ENCODE measurements at places on chromosomes 7 and 10.

GRCh38 chr10:84987039-84987438 lies 658.6 kb downstream of the CCSER2 start:
- no peak for DNase-seq

- DNase-seq = no peak
Measured at GRCh38 chr7:151404216-151405011, 5.4 kb downstream of the WDR86 start.

DNA sequence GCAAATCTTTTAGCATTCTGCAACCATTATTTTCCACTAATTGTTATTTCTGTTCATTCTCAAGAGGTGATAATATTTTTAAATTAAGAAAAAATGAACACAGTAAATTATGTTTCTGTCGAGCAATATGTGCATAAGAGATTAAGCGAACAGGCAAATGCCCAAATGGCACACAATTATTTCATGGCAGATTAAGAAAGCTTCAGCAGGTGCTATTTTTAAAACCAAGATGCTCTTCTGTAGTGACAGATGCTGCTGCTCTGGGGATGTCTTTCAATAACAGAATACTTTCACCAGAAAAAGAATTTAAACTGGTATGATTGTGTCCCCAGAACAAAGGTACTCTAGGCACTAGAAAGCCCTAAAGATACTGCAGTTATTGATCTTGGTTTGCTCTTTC lies 412.7 kb upstream of the SORCS1 start:
- DNase-seq = no peak

DNA sequence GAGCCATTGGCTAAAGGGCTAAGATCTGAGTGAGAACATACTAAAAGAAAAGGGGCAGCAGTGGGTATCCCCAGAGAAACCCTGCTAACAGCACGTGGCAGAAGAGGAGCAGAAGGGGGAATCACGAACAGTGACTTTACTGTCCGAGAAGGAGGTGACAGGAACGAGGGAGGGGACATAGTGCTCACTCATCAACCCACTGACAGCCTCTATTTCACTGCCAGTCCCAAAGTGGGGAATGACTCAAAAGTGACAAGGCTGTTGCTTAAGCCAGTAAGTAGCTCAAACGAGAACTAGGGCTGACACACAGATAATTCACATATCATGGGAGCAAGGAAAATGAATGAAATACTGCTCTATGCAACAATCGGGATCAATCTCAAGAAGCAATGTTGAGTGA lies 92.7 kb downstream of the RSU1 start:
- DNase-seq = no peak

DNA sequence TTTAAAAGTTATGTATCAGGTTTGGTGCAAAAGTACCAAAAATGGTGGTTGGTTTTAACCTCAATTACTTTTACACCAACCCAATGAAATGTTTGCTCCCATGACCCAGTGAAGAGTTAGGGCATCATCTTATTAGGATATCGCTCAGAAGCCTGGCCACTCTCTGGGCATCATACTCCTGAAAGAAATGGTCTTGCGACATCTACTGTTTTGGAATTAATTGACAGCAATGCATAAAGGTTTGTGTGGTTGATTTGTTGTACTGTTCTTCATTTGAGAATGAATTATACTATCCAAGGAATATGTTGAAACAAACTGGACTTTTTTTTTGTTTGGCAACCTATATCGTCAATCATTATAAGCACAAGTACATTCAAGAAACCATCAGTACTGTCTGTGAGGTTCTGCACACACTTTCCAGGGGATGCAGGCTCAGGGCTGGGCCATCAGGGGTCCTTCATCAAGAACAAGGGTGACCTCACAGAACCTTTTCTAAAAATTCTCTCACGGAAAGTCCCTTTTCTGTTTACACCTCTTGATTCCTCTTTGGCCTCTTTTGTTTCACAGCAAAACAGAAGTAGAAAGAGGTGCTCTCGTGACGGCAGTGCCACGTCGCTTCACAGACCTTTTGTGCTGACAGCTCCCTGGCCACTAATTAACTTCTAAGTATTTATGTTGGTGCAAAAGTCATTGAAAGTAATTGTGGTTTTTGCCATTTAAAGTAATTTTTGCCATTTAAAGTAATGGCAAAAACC lies 117.2 kb upstream of the KLF6 start:
- DNase-seq = peak; percentile 57

- DNase-seq = no peak
Measured at GRCh38 chr7:22002726-22003125, 57.0 kb upstream of the CDCA7L start.

- no peak for DNase-seq
Measured at GRCh38 chr7:9962742-9963141, 1010.9 kb upstream of the PHF14 start.

- no peak for DNase-seq
Measured at GRCh38 chr10:30228417-30229036, 120.6 kb downstream of the MTPAP start.

- peak; percentile 23 for DNase-seq
Measured at GRCh38 chr10:117652228-117653169, 110.0 kb downstream of the EMX2 start.

DNA sequence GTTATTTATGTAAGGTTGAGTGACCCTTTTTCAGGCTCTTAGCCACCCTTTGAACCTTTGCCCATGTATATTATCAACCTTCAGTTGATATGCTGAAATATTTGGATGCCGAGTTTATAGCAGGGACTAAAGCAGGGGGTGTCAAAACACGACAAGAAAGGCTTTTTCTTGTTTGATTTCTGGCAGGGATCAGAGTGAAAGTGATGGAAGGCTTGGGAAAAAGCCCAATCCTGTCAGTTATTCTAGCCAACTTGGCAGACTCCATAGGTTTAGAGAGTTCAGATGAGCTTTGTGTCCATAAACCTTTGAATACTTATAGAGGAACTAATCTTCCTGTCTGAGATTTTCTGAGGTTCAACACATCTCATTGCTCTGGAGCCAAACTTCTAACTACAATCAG lies 47.5 kb downstream of the INHBA start:
- no peak for DNase-seq

DNA sequence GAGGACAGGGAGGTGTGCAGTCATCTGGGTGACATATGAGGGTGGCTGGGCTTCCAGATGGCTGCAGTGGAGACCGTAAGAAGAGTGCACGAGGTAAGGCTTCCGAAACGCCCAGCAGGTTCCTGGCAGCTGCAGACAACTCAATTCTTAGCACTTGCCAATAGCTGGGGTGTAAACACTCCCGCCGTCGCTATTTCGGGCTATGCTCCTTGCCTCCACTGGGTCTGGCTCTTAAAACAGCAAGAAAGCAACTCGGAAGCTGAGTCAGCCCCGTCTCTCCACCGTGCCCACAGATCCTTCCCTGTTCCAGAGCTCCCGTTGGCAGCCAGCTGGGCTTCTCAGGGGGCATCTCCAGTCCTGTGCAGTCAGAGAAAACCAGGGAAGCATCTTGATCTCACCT lies 6.1 kb upstream of the PDGFA start:
- no peak for DNase-seq

GRCh38 chr10:76738991-76739390 lies 898.6 kb downstream of the KCNMA1 start:
- no peak for DNase-seq

DNA sequence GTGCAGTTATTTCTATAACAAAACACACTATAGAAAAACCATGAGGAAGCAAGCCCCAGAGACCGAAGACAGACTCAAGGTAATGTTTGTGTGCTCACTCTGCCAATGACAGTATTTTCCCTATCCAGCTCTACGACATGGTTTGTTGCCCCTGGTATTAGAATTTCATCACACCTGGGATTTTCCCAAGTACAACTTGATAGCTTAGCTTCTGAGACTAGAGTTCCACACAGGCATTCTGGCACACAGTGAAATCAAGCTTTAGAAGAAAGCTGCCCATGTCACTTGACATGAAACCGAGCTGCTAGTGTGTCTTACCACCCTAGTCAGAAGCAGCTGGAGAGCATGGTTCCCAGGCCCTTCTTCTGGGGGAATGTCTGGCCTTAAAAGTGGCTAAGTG lies 44.1 kb upstream of the AKR1E2 start:
- DNase-seq = no peak

GRCh38 chr7:110808361-110808760 lies 282.6 kb upstream of the LRRN3 start:
- no peak for DNase-seq

DNA sequence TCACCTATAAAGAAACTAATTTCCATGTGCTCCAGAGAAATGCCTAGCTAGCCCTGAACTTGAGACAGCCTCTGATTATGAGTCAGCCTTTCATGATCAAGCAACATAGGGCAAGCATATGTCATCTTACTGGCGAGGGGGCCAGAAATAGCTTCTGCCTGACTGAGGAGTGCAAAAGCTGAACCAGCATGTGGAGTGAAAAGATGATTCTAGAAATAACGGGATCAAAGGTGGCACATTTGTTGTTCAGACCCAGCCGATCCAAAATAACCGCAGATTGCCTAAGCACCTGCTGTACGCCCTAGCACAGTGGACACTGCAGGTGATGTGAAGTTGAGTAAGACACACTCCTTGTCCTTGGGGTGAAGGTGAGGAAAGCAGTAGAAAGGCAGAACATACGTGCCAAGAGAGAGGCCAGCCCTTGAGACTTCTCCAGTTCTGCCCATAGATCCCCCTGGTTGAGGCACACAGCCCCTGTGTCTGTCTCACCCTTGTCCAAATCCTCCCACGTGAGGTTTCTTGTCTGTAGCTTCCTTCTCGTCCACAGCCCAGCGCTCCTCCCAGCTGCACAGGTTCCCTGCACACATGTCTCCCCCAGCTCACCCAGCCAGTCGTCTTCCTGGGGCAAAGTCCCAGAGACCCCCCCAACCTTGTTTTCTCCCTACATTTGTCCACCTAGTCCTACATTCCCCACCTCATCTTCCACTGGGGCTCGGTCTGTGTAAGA lies 2.8 kb upstream of the BCL7B start:
- DNase-seq = peak; percentile 47

DNA sequence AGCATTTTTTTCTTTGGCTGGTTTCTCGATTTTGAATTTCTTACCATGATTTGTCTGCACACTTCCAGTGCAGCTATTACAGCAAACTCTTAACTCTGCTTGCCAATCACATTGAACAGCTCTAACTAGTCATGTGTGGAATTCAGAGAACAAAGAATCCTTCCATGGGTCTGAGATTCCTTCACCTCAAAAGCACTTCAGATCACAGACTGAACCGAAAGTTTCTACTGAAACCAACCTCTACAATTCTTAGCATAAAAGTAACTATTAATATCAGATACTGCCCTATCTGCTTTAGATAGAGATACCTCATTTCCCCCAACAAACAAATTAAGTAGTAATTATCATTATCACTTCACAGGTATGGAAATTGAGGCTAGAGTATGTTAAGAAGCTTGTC lies 56.5 kb upstream of the SP4 start:
- no peak for DNase-seq

DNA sequence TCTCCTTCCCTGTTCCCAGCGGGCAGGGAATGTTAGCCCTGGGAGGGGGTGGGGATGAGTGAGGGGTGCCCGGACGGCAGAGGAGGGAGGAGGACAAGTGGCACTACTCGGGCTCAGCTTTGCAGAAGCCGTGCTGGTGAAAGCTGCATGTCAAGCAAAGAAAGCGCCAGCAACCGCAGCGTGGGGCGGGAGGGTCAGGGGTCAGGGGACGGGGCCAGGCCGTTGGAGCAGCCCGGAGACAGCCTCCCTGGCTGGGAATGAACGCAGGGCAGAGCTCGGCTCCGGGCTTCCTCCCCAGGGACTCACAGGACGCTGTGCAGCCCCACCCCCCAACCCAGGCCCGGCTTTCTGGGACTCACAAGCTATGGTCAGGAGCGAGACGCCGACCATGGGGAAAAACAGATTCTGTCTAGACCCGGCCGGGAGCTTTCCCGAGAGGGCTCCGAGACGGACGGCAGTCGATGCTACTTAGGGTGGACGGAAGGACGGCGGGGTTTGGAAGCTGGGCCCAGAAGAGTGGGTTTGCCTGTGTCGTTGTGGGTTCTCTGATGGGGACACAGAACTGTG lies 113.4 kb downstream of the VIPR2 start:
- no peak for DNase-seq
